Urinary bladder (tissue), 4 donors: ENCODE measurements at places on chromosomes 13 and 19. TPM values are rescaled to one million over a fixed set of nuclear protein-coding genes. Genes with fewer than 3 reads are reported as not detected.

Gene PBX4
- total RNA-seq = 3.9 TPM

Gene SIAH3
- total RNA-seq = 0.16 TPM

Gene LILRA6
- 0.95 TPM for total RNA-seq

Gene TMEM190
- not detected for total RNA-seq

Gene C19orf38
- 2.6 TPM for total RNA-seq

Gene CEACAM8
- total RNA-seq = 0.11 TPM

Gene IFI30
- total RNA-seq = 6.6 TPM

Gene RAB20
- 9.6 TPM for total RNA-seq

Gene VSTM1
- total RNA-seq = not detected

Gene WASF3
- total RNA-seq = 9.0 TPM

GRCh38 chr19:16897856-16898161, 9.0 kb downstream of the F2RL3 start:
- no peak for DNase-seq

DNA sequence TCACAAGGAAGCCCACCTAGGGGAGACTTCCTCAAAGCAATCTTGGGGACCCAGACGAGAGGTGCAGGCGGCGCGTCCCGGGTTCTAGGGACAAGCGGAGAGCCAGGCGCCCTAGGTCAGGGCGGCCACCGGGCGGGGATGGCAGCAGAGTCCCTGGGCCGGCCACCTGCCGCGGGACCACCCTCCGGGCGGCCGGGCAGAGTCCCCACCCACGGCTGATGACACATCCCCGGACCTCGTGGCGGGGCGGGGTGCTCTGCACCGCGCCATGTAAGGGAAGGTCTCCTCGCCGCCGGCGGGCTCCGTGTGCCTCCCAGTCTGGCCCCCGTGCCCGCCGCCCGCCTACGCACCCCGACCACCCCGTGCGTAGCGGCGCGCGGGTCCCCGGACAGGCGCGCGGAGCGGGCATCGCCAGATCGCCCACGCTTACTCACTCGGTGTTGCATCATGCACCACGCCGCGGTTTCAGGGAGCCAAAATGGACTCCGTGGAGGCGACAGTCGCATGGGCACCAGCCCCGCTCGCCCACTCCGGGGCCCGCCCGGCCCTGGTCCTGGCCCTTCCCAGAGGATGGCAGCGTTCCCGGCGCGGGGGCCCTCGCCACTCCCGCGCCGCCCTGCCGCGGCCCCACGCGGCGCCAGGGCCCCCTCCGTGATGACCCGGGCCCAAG, 643 bp downstream of the SLC7A1 start:
- no peak for DNase-seq

DNA sequence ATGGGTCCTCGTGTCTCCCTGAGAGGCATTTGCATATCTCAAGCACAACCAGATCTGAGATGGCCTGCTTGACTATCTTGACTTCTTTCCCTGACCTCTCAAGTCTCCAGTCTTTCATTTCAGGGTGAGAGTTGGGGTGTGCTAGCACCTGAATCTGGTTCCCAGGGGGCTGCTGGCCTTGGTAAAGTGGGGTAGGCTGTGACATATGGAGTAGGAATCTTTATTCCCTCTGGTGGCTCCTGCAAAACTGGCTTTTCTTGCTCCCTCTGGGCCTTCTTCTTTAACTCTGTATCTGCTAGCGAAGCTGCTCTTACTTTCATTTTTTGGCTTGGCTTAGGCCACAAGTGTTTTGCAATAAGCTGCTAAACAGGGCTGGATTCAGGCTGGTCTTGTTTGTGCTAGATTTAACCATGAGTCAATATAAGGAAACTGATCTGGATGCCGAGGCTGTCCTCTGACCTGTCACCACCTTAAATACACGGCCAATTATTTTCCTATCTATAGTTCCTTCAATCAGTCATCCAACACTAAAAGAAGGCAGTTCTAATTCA, 42.3 kb downstream of the ZNF493 start:
- peak; percentile 49 for DNase-seq

GRCh38 chr19:27751044-27751391, 1461.9 kb downstream of the UQCRFS1 start:
- no peak for DNase-seq

- DNase-seq = no peak
Observed at GRCh38 chr19:55927991-55928390, 4.1 kb downstream of the NLRP13 start.

GRCh38 chr13:32426990-32427851, 709 bp downstream of the N4BP2L1 start:
- no peak for DNase-seq

DNA sequence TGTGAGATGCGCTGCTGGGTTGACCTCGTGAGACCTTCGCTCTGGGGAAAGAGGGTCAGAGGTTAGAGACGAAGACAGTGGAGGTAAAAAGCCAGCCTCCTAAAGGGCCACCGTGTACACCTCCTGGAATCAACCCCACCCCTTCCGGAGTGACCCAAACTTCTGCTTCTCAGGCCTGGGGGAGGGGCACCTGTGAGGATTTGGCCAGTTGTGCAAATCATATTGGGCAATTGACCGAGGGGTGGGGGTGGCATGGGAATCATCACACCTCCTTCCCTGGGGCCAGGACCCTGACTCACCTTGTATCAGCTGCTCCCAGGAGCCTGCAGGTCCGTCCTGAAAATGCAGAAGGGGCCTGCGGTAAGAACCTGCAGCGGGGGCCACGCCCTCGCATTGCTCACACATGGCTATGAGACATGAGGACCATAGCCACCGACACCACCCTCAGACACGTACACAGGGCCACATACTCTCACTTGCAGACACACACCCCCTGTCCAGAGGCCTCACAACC, 2.8 kb downstream of the TNFSF14 start:
- DNase-seq = no peak

GRCh38 chr13:112058519-112058873, 8.5 kb upstream of the SOX1 start:
- no peak for DNase-seq

- DNase-seq = no peak
Observed at GRCh38 chr19:39557811-39558623, 18.1 kb upstream of the EID2 start.

DNA sequence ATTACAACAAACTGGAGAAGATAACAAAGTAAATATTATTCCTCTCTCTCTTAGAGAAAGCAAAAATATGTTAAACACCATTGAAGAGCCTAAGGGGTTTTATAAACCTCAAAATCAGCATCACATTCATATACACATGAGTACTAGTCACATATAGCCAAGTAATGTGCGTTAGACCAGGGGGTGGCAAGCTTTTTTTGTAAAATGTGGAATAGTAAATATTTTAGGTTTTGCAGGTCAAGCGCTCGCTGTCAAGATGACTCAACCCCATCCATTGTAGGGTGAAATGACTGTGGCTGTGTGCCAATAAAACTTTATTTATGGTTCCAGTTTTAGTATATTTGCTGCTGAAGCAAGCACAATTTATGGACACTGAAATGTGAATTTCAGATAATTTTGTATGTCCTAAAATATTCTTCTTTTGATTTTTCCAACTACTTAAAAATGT, 21.7 kb downstream of the RFX2 start:
- no peak for DNase-seq

DNA sequence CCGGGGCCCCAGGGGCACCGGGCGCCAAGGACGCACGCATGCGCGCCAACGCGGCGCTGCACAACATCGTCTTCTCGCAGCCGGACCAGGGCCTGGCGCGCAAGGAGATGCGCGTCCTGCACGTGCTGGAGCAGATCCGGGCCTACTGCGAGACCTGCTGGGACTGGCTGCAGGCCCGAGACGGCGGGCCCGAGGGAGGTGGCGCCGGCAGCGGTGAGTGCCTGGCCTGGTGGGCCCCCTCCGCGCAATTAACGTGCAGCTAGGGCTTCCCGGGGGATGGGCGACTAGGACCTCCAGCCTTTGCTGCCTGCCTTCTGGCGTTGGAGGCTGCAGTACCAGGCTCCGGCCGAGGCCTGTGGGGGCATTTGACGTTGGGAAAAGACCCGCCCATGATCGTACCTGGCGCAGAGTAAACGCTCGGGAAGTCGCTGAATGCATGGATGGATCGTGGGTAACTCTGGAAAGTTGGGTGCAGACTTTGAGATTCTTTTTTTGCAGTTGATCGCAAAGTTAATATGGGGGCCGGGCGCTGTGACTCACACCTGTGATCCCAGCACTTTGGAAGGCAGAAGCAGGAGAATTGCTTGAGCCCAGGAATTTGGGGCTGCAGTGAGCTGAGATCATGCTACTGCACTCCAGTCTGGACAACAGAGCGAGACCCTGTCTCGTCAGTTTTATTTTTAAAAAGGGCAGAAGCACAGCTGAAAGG, 7.3 kb downstream of the APC2 start:
- no peak for DNase-seq

GRCh38 chr19:56174550-56174949, 1.3 kb upstream of the GALP start:
- DNase-seq = no peak

DNA sequence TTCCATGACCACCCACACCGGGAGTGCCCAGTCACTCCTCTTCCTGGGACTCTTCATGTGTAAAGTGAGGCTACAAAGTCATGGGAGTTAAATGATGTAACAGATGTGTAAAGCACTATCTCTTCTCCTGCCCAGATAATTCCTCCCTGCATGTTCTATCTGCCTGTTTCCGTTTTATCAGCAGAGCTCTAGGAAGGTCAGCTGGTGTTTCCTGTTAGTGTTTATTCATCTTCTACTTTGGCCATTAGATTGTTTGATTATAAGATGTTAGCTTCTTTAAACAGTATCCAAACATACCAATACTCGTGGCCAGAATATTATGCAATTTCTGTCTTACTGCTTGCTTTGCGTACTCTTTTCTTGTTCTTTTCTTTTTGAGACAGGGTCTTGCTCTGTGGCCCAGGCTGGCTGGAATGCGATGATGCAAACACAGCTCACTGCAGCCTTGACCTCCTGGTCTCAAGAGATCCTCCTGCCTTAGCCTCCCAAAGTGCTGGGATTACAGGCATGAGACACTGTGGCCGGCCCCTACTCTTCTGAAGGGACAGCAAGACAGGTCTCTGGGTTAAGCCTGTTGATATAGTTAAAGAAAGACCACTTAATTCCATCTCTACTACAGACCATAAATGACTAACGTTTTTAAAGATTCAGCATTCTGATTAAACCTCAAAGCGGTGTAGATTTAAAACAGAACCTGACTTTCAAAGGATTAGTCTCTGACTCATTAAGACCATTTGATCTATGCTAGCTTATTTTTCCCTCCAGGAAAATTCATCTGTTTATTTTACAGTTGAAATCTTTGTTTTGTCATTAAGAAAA, 97.4 kb upstream of the AKAP11 start:
- DNase-seq = no peak

GRCh38 chr19:52248241-52248640, 21.1 kb upstream of the ZNF766 start:
- no peak for DNase-seq

DNA sequence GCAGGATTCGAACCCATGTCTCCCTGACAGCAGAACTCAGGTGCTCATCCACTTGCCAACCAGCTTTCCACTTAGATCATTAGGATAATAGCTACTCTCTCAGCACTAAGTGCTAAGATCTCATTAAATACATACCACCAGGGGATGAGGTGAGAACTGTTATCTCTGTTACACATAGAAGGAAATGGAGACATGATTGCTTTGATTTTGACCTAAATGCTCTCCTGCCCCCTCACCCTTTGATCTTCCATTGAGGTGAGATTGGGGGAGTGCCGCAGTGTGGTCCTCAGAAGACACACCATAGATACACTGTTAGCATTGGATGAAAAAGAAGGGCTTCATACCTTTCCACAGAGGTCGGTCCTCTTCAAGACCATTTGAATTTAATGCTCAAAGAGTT, 38.9 kb upstream of the NPAS1 start:
- DNase-seq = no peak

DNA sequence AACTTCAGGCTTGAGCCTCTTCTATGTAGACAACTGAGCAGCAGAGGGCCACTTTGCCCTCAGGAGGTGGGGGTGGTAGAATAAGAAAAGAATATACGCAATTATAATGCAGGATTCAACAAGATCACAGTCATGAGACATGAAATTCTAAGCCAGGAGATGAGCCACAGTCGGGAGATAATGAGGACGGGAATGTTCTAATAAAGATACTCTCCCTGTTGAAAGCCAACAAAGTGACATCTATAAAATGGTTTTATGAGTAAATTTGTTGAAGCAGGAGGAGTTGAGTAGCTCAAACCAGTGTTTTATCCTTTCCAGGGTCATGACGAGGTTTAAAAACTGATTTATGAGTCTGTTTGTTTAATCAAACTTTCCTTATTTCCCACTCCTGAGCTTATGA, 152.0 kb upstream of the SERP2 start:
- peak; percentile 82 for DNase-seq

DNA sequence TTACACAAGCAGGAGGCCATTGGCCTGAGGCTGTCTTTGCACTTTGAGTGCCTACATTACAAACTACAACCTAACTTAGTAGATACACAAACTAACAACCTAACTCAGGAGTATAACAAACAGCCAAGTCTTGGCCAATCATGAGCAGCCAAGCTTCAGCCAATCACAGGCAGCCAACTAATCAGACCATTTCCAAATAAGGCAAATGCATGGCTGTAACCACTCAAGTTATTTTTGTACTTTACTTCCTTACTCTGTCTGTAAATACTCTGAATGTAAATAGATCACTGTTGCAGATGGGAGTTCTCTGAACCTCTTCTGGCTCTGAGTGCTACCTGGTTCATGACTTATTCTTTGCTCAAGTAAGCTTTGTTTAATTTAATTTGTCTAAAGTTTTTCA, 748.1 kb upstream of the SGCG start:
- no peak for DNase-seq

DNA sequence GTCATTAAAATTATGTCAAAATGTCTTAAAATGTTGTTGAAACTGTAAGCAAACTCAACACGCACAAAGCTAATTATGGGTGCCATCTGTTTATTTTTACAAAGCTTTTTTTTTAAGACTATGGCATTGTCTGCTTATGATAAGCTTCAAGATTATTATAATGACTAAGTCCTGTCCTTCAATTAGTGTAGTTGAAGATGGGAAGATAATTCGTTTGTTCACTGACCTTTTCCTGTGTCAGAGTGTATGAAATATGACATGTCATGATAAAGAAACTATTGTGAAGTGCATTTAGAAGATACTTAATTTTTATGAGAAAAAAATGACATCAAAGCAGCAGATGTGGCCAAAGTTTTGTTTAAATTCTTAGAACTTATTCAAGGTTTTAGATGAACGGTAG, 211.3 kb downstream of the PCCA start:
- DNase-seq = no peak

DNA sequence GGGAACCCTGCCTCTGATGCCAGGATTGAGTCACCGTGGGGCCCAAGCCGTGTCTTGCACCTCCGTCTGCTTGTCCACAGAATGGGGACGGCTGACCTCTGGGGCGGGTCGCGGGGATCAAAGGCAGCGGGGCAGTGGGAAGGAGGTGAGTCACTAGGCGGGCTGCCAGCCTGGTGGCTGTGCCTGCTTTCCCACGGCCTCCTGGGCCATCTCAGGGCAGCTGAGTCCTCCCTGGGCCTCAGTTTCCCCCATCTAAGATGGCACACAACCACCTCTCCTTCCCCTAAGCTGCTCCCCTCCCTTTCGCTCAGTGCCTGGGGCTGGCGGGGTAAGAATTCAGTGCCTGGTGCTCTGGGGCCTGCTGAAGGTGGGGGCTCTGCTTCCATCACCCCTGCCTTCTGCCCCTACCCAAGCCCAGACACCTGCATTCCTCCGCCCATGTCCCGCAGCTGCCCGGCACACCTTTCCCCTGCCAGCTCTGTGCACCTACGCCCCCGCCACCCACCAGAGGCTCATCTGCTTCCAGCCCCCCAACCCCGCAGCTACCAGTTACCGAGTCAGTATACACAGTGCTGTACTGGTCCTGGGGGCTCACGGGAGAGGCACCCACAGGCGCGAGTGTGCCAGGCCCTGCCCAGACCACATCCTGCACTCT, 3.5 kb downstream of the MKNK2 start:
- no peak for DNase-seq

GRCh38 chr19:12872941-12873890, 8.0 kb downstream of the DNASE2 start:
- DNase-seq = no peak
